Activated CD4-positive, alpha-beta T cell treated with anti-CD3 and anti-CD28 coated beads for 36 hours (primary cell): ENCODE measurements at places on chromosomes 5 and 9. TPM values are rescaled to one million over a fixed set of nuclear protein-coding genes. Genes with fewer than 3 reads are reported as not detected.

- no peak for DNase-seq
These were observed 173.5 kb upstream of the NREP start for GRCh38 chr5:111930449-111930848.

Gene FOXD4L6
- total RNA-seq, result not detected

DNA sequence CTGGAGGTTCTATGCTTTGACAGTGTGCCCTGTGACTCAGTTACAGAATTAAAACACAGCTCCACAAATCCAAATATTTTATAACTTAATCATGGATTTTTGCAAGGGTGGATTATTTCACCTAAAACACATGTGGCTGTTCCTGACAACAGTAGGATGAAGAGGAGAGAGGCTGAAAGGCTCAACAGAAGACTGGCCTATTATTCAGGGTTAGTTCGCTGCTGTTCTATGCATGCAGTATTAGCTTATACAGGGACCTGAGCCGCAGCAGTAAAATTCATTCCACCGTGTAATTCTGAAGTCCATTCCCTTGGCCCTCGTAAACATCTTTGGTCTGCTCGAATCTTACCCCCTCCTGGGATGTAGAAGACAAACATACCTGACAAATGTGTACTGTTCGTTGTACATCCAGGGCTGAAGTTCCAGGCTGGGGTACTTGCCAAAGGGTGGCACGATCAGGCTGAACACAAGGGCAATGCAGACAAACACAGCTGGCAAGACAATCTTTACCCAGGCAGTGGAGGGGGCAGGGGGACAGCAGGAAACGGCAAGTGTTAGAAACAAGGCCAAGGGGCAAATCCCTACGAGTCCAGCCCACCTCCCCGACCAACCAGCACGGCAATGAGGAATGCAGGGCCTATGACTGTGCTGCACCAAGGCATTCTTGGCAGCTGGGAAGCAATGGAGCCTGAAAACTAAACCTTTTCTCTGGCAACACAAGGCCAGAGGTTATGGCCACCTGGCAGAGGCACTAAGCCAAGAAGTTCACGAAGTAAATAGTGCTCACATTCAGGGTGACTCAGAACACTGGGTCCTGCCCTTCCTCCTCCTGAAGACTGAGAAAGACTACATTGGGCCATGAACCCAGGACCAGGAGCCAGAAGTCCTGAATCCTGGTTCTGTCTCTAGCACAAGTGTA is 46.8 kb downstream of the NIPSNAP3B start:
- DNase-seq, result no peak

GRCh38 chr5:177510567-177511053 is 984 bp upstream of the DOK3 start:
- no peak for DNase-seq

- no peak for DNase-seq
These were observed 181.3 kb upstream of the GNA14 start for GRCh38 chr9:77829420-77829819.

- DNase-seq, result no peak
These were observed 42.7 kb upstream of the LIFR start for GRCh38 chr5:38598994-38599617.
